ENCODE measurements at places on chromosomes 2 and 18.

DNA sequence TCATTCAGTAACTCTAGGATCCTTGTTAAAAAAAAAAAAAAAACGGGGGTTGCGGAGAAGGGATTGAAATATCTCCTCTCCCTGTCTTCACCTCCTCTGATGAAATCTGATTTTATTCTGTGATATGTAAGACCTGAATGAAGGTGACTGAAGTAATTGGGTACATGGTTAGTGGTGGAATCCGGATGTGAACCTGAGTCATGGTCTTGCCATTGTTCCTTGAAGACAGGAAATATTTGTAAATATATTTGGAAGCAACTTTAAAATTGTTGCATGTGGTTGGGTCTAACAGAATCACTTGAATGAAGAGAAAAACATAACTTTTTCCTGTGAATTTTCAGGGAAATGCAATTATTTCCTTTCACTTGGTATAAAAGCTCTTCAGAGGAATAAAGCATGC, 3.0 kb upstream of the IL1A start:
- DNase-seq = no peak

GRCh38 chr2:241358470-241358869, 2.4 kb downstream of the FARP2 start:
- DNase-seq = no peak

DNA sequence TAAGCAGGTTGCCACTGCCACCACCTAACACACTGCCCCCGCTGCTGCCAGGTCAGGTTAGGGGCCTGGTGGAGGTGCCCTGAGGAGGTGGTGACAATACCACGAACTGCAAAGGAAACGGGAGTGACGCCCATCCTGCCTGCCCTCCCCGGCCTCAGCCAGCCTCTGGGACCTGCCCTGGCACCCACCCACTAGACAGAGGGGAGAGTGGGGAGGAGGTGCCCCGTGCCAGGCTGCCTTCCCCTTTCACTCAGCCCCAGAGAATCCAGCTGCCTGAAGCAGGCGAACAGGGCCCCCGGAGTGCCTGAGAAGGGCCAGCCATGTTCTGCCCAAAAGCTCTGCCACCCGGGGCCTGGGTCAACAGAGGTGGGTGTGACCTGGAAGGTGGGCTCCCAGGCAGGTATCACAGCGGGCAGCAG, 44.5 kb upstream of the FOSL2 start:
- no peak for DNase-seq

DNA sequence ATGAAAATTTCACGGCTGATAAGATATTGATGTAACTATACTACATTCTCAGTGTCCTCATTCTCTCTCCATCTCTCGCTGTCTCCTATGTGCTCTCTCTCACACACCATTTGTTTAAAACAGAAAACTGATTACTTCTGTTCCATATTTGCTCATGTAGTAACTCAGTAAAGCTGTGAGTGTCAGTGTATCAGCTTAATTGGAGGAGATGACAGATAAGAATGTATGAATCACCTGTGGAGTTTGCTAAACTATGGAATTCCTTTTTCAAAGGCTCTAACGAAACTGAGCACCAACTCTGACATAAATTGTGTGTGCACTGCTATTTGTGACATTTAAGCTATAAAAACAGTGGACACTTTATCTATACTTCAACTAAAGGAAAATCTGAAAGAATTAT, 1080.0 kb downstream of the DSC3 start:
- no peak for DNase-seq

- DNase-seq = no peak
Measured at GRCh38 chr2:205972113-205972512, 113.9 kb downstream of the INO80D start.

GRCh38 chr2:29154610-29155009, 39.4 kb downstream of the CLIP4 start:
- DNase-seq = no peak

DNA sequence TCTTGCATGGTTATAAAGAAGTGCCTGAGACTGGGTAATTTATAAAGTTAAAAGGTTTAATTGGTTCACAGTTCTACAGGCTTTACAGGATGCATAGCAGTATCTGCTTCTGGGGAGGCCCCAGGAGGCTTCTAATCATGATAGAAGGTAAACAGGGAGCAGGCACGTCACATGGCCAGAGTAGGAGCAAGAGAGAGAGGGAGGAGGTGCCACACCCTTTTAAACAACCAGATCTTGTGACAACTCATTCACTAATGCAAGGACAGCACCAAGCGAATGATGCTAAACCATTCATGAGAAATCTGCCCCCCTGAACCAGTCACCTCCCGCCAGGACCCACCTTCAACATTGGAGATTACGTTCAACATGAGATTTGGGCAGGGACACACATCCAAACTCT, 141.1 kb downstream of the EN1 start:
- DNase-seq = no peak

Data from cerebellum (tissue), 4 donors.